Uterus (tissue), 4 donors: ENCODE measurements at places on chromosomes 2 and 18.

- no peaks in the 10 kb centered on the region for H3K36me3 ChIP-seq
- H3K27ac ChIP-seq = no peak overlapping the region
- DNase-seq = no peak
- no peaks in the 10 kb centered on the region for H3K27me3 ChIP-seq
- no peaks in the 10 kb centered on the region for H3K4me1 ChIP-seq
Observed at GRCh38 chr2:28348149-28348567, 44.5 kb upstream of the FOSL2 start.

DNA sequence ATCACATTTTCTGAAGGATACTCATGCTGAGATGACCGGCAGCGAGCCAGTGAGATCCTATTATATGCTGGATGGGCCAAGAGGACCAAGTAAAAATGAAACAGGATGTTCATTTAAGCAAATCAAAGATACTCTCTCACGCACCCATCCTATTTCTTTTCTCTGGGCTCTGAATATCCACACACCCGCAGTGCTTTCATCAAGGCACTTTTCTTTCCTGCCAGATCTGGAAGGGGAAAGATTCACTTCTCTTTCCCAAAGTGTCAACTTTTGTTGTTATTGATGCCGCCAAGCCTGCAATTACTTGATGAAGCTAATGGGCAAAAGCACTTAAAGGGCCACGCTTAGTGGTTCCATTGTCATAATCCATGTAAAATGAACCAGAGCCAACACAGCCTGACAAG is 191.9 kb upstream of the CHAC2 start:
- H3K36me3 ChIP-seq = no peaks in the 10 kb centered on the region
- DNase-seq = no peak
- no peaks in the 10 kb centered on the region for H3K27me3 ChIP-seq
- no peak overlapping the region for H3K27ac ChIP-seq
- no peaks in the 10 kb centered on the region for H3K4me1 ChIP-seq

DNA sequence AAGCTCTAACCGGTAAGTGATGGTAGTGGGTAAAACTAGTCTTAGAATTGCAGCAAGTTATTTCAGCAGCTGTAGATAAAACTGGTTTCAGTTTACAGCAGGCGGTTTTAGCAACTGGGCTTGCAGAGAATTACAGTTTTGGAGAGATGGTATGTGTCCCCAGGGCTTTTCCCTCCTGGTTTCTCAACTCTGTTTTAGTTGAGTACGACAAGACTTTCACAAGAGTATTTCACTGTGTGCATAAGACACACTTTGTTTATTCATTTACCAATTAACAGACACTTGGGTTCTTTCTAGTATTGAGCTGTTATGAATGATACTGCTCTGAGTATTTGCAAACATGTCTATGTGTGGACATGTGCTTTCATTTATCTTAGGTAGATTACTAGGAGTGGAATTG is 65.6 kb upstream of the RFX8 start:
- no peak overlapping the region for H3K27ac ChIP-seq
- H3K36me3 ChIP-seq = no peaks in the 10 kb centered on the region
- no peak overlapping the region for H3K4me3 ChIP-seq
- H3K27me3 ChIP-seq = no peaks in the 10 kb centered on the region

DNA sequence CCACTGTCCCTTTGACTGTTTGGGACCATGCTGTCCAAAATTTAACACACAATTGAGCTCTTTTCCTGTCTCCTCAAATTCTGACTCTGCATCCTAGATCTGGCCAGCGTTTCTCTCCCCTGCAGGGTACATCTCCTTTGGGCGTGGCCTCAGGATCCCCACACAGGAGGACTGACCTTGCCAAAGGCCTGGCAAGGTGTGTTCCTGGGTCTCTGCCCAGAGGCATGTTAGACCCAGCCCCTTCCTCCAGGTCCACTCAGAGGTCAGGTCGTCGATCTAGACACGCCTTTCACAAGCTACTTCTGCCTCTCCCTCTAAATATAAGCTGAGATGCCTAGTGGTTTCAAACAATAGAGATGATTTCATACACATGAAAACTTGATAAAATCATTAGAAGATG is 45.4 kb upstream of the SMIM21 start:
- no peaks in the 10 kb centered on the region for H3K4me1 ChIP-seq
- H3K27me3 ChIP-seq = no peaks in the 10 kb centered on the region
- DNase-seq = no peak
- H3K27ac ChIP-seq = no peak overlapping the region
